Epithelial cell of prostate (primary cell): ENCODE measurements at places on chromosomes 3 and 15.

- no peak for DNase-seq
These were observed 754 bp downstream of the B3GNT5 start for GRCh38 chr3:183253528-183254486.

- no peak for DNase-seq
These were observed 343.0 kb downstream of the MFSD1 start for GRCh38 chr3:159144891-159145290.

GRCh38 chr15:65632780-65633375 lies 11.1 kb downstream of the SLC24A1 start:
- DNase-seq, result no peak

- DNase-seq, result no peak
These were observed 3.3 kb upstream of the MTHFS start for GRCh38 chr15:79900087-79900486.

DNA sequence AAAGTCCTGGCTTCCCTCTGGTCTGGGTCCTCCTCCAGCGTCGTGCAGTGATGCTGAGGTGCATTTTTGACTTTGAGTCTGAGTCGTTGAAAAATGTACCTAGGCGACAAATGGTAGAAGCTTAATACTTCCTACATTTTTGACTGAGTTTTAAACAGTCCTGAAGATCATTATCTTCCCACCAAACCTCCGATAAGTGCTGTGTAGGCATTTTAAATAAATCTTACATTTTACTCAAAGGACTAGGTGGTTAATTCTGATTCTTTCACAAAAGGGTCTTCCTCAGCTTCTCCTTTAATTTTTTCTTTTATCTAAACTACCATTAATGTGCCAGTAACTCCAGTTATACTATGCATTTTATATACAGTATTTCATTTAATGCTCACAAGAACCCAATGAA lies 70.6 kb downstream of the KAT2B start:
- DNase-seq, result no peak

- no peak for DNase-seq
These were observed 39.6 kb upstream of the TIMP4 start for GRCh38 chr3:12198301-12198700.

GRCh38 chr3:190695225-190695624 lies 167.3 kb downstream of the GMNC start:
- DNase-seq, result no peak

DNA sequence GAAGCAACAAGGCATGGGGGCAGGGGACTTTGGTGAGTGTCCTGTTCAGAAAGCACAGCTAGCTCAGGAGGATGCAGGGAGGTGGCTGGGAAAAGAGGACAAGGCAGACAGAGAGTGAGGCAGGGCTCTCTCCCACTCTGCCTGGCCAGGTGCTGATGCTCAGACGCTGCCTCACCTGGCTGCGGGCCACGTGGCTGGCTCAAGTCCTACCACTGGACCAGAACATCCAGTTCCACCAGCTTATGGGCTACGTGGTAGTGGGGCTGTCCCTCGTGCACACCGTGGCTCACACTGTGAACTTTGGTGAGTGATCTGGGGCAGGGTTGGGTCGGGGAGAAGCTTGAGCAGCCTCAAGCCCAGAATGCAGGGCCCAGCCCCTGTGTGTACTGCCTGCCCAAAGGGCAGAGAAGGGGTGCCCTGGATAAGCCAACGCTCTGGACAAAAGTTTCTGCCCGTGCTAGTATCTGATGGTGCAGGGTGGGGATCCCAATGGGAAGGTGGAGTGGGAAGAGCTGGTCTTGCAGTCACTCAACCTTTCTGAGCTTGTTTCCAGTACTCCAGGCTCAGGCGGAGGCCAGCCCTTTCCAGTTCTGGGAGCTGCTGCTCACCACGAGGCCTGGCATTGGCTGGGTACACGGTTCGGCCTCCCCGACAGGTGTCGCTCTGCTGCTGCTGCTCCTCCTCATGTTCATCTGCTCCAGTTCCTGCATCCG lies 20.9 kb downstream of the NOX5 start:
- peak; percentile 87 for DNase-seq

DNA sequence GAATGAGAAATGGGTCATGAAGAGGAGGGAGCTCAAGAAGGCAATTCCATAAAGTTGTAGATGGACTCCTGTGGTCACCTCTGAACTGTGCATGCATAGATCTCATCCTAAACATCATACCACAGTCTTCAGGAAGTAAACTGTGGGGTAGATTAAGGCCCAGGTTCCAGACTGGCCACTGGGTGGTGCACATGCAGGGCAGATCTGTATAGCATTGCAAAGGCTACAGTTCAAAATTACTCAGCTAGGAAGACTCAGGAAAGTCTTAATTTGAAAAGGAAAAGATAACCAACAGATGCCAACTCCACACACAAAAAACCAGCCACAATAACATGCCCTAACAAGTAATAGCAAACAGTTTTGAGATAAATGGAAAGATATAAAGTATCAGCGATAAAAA lies 20.3 kb downstream of the KY start:
- no peak for DNase-seq

GRCh38 chr3:51706021-51706485 lies 815 bp upstream of the GRM2 start:
- DNase-seq, result no peak

GRCh38 chr15:35362195-35362829 lies 183.7 kb downstream of the DPH6 start:
- DNase-seq, result no peak

GRCh38 chr15:31157644-31158069 lies 56.1 kb upstream of the TRPM1 start:
- no peak for DNase-seq

- peak; percentile 57 for DNase-seq
These were observed 98.0 kb downstream of the CHL1 start for GRCh38 chr3:294581-294980.

GRCh38 chr3:195696632-195697278 lies 24.0 kb upstream of the MUC20 start:
- no peak for DNase-seq

GRCh38 chr3:43307226-43307625 lies 20.9 kb downstream of the SNRK start:
- DNase-seq, result no peak

DNA sequence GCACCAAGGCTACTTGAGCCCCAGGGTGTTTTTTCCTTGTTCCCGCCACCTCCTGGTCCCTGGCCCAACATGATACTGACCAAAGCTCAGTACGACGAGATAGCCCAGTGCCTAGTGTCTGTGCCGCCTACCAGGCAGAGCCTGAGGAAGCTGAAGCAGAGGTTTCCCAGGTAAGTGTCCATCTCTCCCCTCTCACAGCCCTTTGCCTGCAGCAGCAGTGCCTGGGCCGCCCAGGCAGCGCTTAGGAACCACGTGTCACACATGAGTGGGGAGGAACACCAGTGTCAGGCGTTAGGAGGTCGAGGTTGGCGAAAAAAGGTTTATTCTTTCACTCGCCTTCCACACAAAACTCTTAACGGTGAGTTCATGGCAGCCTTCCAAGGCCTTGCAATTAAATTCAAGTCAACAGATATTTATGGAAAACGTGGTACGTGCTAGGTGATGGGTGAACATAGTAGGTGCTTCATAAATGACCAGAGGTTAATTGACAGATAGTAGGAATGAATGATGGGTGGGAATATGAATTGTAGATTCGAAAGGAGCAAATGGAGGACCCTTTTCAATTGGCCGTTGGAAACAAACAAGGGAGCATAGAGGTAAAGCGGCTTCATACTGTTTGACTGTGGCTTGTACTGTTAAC lies 486 bp downstream of the CDIN1 start:
- no peak for DNase-seq

DNA sequence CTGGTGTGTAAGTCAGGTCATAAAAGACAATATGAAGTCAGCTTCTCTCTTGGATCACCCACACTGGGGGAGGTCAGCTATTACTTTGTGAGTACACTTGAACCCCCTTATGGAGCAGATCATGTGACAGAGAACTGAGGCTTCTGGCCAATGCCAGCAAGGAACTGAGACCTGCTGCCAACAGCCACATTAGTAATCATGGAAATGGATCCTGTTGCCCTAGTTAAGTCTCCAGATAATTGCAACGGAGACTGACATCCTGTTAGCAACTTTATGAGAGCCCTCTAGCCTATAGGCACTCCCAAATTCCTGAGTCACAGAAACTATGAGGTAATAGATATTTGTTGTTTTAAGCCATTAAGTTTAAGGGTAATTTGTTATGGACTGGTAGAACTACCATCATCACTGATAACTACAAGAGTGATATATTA lies 110.4 kb upstream of the GMNC start:
- peak; percentile 64 for DNase-seq

GRCh38 chr3:71307991-71308697 lies 275.4 kb downstream of the FOXP1 start:
- DNase-seq, result no peak

DNA sequence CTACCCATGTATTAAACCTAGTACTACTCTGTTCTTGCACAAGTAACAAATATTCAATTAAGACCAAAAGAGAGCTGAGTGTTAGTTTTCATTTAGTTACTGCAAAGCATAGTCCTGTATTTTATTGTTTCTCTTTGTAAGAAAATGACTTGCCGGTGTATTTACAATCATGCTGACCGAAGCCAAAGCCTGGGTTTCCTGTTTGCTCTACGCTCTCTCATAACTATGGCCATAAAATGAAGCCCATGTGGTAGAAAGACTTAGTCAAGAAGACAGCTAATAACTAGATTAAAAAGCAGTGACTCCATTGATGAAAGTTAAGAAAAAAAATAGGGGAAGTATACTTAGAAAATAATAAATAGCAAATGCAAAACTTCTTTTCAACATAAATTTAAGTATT lies 479.9 kb downstream of the CNTN4 start:
- DNase-seq, result no peak

DNA sequence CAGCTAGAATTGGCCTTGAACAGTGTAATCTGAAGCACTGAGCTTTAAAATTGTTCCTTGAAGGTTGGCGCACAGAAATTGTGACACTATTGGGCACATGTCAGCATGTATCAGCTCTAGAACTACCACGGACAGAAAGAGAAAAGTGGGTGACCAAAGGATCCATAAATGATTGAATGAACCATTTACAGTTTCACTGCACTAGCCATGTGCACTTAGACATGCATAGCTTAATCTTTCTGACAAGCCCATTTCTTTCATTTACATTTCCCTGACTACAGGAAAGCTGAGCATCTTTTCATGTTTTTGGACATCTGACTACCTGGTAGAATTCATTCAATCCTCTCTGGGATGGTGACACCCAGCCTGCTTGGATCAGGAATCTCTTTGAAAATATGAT lies 36.2 kb downstream of the NUDT16 start:
- no peak for DNase-seq
